ENCODE measurements at places on chromosomes 2 and 18.

- no peaks in the 10 kb centered on the region for H3K27me3 ChIP-seq
- no peak for DNase-seq
- H3K4me3 ChIP-seq, result no peak overlapping the region
- peaks cover 19% of the 10 kb centered on the region for H3K4me1 ChIP-seq
- H3K36me3 ChIP-seq, result no peaks in the 10 kb centered on the region
Measured at GRCh38 chr2:170218456-170218855, 40.5 kb downstream of the MYO3B start.

- peaks cover 22% of the 10 kb centered on the region for H3K36me3 ChIP-seq
- DNase-seq, result no peak
- no peak overlapping the region for H3K27ac ChIP-seq
- H3K4me3 ChIP-seq, result no peak overlapping the region
- H3K4me1 ChIP-seq, result peaks cover 27% of the 10 kb centered on the region
- peaks cover 27% of the 10 kb centered on the region for H3K27me3 ChIP-seq
Measured at GRCh38 chr2:236121546-236121945, 46.6 kb downstream of the GBX2 start.

DNA sequence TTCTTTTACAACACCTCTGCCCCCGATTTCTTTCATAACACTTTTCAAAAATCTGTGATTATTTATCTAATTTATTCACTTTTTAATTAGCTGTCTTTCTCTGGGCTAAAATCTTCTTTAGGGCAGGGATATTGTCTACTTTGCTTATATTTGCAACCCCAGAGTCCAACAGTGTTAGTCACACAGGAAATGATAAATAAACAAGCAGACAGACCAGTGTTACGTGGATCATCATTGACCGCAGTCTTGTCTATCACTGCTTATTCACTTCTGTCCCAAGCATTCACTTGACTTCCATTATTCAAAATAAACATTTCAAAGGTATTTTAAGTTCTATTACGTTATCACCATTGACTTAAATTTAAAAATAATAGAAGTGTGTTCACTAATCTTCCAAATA lies 237.6 kb upstream of the UBE2E3 start:
- H3K27ac ChIP-seq, result no peak overlapping the region
- H3K27me3 ChIP-seq, result no peaks in the 10 kb centered on the region
- peaks cover 3% of the 10 kb centered on the region for H3K4me1 ChIP-seq
- H3K4me3 ChIP-seq, result no peak overlapping the region
- DNase-seq, result no peak

GRCh38 chr2:239824046-239824694 lies 201.0 kb downstream of the NDUFA10 start:
- no peak overlapping the region for H3K27ac ChIP-seq
- no peak overlapping the region for H3K4me3 ChIP-seq
- H3K36me3 ChIP-seq, result no peaks in the 10 kb centered on the region
- peak; percentile 26 for DNase-seq

DNA sequence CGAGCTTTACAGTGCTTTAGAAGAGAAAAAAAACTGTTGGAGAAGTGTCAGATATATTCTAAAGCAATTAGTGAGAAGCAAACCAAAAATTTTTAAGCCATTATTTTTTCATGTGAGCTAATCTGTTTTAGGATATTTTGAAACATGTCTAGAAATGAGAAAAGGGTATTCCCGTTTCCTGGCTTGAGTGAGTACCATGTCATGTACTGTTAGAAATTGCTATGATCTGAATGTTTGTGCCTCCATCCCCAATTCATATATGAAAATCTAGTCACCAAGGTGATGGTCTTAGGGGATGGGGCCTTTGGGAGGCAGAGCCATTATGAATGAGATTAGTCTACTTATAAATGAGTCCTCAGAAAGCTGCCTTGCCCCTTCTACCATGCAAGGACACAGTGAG lies 493.3 kb upstream of the GCFC2 start:
- H3K36me3 ChIP-seq, result no peaks in the 10 kb centered on the region
- H3K27ac ChIP-seq, result no peak overlapping the region
- H3K4me1 ChIP-seq, result peaks cover 6% of the 10 kb centered on the region
- DNase-seq, result no peak
- H3K27me3 ChIP-seq, result no peaks in the 10 kb centered on the region

- H3K4me1 ChIP-seq, result peaks cover 25% of the 10 kb centered on the region
- no peaks in the 10 kb centered on the region for H3K36me3 ChIP-seq
- H3K4me3 ChIP-seq, result peak overlapping the region; percentile 78
- peak overlapping the region; percentile 64 for H3K27ac ChIP-seq
Measured at GRCh38 chr2:24492421-24493279, 1.6 kb downstream of the NCOA1 start.

DNA sequence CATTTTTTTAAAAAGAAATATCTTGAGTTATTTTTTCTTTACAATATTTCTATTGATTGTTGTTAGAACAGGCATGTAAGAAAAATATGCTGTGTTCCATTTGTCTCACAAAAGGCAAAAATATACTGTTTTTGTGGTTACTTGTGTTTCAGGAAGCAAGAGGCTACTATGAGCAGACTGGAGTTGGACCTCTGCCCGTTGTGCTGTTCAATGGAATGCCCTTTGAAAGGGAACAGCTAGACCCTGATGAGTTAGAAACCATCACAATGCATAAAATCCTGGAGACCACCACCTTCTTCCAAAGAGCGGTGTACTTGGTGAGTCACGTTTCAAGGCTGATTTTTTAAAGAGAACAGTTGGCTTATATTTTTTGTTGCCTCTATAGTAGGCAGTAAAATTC lies 54.7 kb downstream of the UGGT1 start:
- H3K27me3 ChIP-seq, result no peaks in the 10 kb centered on the region
- H3K4me3 ChIP-seq, result no peak overlapping the region
- no peaks in the 10 kb centered on the region for H3K4me1 ChIP-seq
- DNase-seq, result no peak
- peaks cover 9% of the 10 kb centered on the region for H3K36me3 ChIP-seq
- no peak overlapping the region for H3K27ac ChIP-seq

Data from progenitor cell of endocrine pancreas (in vitro differentiated cells).